ENCODE measurements at places on chromosomes 4 and X. TPM values are rescaled to one million over a fixed set of nuclear protein-coding genes. Genes with fewer than 3 reads are reported as not detected.

The F8A2 gene
- not detected for total RNA-seq

The USP17L30 gene
- total RNA-seq = not detected

The ARSJ gene
- 0.52 TPM for total RNA-seq

The SMARCA1 gene
- 25.3 TPM for total RNA-seq

- DNase-seq = no peak
These were observed 179.0 kb downstream of the DHX15 start for GRCh38 chr4:24405341-24405740.

- no peak for DNase-seq
These were observed 107.7 kb downstream of the MAD2L1 start for GRCh38 chr4:119958983-119959382.

DNA sequence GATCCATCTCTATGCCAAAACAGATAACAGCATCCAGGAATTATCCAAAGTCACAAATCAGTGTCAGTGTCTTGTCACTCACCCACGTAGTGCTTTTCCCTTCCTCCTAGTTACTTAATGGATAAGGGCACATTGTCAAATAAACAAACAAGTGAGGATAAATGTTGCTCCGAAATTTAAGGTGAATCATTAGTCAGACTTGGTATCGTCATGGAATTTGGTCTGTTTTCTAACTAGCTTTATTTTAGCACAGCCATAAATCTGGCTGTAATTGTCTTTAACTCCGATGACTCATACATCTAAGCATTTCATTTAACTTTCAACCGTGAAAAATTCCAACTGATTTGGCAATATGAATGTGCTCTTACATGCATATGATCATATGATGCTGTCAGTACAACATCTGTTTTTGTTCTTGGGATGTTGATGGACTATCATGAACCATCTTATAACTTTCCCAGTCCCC, 83.3 kb downstream of the SNCA start:
- DNase-seq = no peak

DNA sequence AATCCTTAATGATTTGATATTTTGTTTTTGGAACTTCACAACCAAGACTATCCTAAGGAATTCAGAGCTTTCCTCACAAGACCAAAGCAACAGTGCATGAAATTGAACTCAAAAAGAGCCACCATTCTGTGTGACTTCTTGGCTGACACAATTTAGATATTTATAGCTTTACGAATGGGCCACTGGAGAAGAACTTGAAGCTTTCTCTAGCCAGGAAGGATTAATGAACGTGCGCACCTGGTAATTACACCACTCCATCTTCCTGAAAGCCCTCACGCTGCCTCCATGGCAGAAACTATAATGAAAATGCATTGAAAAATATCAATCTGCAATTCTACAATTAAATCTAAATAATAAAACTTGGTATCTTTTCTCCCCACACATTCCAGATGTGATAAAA, 1057.8 kb downstream of the DMD start:
- no peak for DNase-seq

DNA sequence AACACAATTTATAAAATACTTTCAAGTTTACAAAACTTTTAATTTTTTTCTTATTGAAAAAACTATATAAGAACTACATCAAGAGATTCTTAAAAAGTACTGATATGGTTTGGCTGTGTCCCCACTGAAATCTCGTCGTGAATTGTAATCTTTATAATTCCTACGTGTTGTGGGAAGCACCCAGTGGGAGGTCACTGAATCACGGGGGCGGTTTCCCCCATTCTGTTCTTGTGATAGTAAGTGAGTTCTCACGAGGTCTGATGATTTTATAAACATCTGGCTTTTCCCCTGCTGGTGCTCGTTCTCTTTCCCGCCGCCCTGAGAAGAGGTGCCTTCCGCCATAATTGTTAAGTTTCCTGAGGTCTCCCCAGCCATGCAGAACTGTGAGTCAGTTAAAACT, 88.5 kb downstream of the FRAS1 start:
- no peak for DNase-seq

DNA sequence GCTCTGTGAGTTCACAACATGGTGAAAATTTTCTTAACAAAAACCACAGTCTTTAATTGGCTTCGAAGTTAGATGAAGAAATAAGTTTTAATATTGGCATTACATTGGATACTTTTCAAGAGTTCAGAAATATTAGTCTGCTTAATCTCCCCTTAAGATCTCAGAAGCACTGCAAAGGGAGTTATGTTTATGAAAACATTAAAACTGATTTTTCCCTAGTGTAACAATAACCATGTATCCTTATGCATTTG, 1.5 kb downstream of the SETD7 start:
- no peak for DNase-seq

- DNase-seq = no peak
These were observed 52.3 kb downstream of the C4orf51 start for GRCh38 chr4:145732001-145732815.

Measured in spleen (tissue), 13 donors.